Activated T-helper 1 cell treated with anti-CD3 and anti-CD28 coated beads, Interleukin-12 subunit alpha, Interleukin-12 subunit beta, Interleukin-2, Interleukin-4 antibody, amounts not matched to agents 30 ng/mL and 10 ng/mL and 1 ng/mL, durations not matched to agents 14 hours and 24 hours and 36 hours (primary cell): ENCODE measurements at places on chromosomes 16 and 17. TPM values are rescaled to one million over a fixed set of nuclear protein-coding genes. Genes with fewer than 3 reads are reported as not detected.

DNA sequence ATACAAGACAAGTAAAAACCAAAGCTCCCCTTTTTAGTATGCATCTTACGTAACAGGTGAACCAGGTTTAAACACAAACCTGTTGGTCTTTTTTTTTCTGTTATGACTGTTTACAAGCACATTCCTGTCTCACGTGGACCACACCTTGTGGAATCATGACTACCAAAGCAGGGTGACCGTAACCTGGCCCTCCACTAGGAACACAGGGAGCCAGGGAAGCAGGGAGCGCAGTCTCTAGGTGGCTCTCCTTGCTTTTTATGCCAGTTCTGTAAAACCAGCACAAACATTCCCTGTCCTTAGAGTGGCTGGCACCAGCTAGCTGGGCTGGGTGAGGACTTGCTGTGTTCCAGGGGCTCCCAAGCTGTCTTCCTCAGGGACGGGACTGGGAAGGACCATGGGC lies 44.1 kb downstream of the DDX19A start:
- H3K36me3 ChIP-seq: peaks cover 11% of the 10 kb centered on the region
- H3K4me3 ChIP-seq: no peak overlapping the region
- no peak overlapping the region for H3K27ac ChIP-seq
- H3K4me1 ChIP-seq: no peaks in the 10 kb centered on the region

- no peak for DNase-seq
- H3K4me1 ChIP-seq: peaks cover 7% of the 10 kb centered on the region
- peaks cover 37% of the 10 kb centered on the region for H3K27me3 ChIP-seq
- no peak overlapping the region for H3K4me3 ChIP-seq
Measured at GRCh38 chr17:61414936-61415251, 15.3 kb downstream of the TBX2 start.

CCDC144A gene
- total RNA-seq: 2.7 and 3.1 TPM in 2 replicates

GRCh38 chr16:81765111-81765919 lies 13.8 kb upstream of the PLCG2 start:
- no peak overlapping the region for H3K4me3 ChIP-seq
- H3K27me3 ChIP-seq: peaks cover 10% of the 10 kb centered on the region
- H3K4me1 ChIP-seq: peaks cover 6% of the 10 kb centered on the region
- no peaks in the 10 kb centered on the region for H3K36me3 ChIP-seq

SEZ6L2 gene
- 0.16 and 0.32 TPM in 2 replicates for total RNA-seq

DNA sequence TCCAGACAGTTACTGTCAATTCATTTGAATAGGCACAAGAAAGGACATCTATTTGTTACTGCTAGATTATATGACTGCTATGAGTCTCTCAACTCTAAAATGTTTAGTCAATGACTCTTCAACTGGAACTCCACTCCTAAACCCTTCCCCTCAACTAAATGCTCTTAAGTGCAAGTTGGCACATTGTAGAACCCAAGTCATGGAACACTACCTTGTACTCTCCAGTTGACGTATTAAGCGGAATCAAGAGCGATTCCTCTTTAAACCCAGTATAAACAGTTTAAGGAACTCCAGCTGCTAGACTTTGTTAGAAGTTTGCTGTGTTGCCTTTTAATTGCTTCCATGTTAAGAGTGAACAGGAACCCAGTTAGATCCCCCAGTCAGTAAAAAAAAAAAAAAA lies 44.6 kb downstream of the STH start:
- H3K27ac ChIP-seq: peak overlapping the region; percentile 26
- H3K4me3 ChIP-seq: no peak overlapping the region
- H3K4me1 ChIP-seq: peaks cover 30% of the 10 kb centered on the region
- no peak for DNase-seq
- H3K36me3 ChIP-seq: peaks cover 43% of the 10 kb centered on the region

GRCh38 chr16:57592591-57593003 lies 35.8 kb upstream of the ADGRG1 start:
- H3K27ac ChIP-seq: peak overlapping the region; percentile 85
- peak overlapping the region; percentile 63 for H3K4me3 ChIP-seq
- peaks cover 66% of the 10 kb centered on the region for H3K4me1 ChIP-seq
- peaks cover 15% of the 10 kb centered on the region for H3K36me3 ChIP-seq
- peaks cover 2% of the 10 kb centered on the region for H3K27me3 ChIP-seq

HOXB6 gene
- total RNA-seq: 0.71 and 0.99 TPM in 2 replicates

CACNG1 gene
- total RNA-seq: not detected in 2 replicates

DNA sequence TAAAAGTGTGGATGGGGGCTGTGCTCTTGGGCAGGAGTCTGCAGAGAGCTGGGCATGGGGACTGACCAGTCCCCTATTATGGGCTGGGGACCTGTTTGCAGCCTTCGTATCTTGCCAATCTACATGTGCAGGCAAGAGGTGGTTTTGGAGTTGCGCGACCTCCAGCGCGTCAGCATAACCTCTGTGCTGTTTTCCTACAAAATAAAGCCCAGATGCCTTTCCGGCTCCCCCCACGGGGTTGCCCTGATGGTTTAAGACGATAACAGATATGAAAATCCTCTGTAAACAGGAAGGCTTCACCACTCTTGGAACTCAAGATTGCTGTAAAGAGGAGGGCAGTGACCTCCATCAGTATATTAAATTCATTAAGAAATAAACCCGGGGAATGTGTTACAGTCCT lies 16.5 kb upstream of the SPPL2C start:
- H3K4me3 ChIP-seq: no peak overlapping the region
- no peaks in the 10 kb centered on the region for H3K36me3 ChIP-seq

DNA sequence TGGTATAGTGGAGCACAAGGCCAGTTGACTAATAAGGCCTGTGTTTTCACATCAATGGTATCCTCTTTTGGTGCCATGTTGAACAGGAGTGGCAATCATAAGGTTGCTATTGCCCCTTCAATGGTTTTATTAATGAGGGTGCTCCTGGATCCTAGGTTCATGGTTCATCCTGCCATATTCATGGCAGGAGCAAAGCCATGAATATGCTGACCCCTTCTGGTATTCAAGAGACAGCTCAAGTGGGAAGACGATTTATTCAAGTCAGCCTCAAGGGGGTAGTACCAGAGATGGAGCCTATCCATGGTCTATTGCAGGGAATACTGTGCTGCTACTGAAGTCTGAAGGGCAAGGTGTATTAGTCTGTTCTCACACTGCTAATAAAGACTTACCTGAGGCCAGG lies 2.6 kb downstream of the ABCA9 start:
- H3K4me1 ChIP-seq: no peaks in the 10 kb centered on the region
- H3K36me3 ChIP-seq: no peaks in the 10 kb centered on the region
- peaks cover 3% of the 10 kb centered on the region for H3K27me3 ChIP-seq
- no peak overlapping the region for H3K27ac ChIP-seq
- no peak overlapping the region for H3K4me3 ChIP-seq

SLC13A5 gene
- total RNA-seq: not detected in 2 replicates

DNA sequence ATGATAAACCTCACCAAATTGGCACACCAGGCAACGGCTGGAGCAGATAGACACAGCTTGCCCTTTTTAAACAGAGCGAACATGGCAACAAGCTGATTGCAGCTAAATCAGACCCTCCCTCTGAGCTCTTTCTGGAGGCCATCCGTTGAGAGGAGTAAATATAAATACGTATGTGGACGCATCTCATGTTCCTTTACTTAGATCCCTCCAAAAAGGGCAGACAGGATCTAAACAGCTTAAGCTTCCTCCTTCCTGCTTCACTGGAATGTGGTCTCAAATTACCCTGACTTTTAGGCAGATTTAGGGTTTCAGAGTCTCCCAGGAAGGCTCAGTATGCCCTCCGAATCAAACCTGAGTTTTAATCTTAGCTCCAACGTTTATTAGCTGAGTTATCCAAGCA lies 204.7 kb upstream of the GOT2 start:
- H3K4me3 ChIP-seq: no peak overlapping the region
- no peak for DNase-seq
- H3K27me3 ChIP-seq: no peaks in the 10 kb centered on the region
- no peak overlapping the region for H3K27ac ChIP-seq
- H3K36me3 ChIP-seq: no peaks in the 10 kb centered on the region
- H3K4me1 ChIP-seq: no peaks in the 10 kb centered on the region

DNA sequence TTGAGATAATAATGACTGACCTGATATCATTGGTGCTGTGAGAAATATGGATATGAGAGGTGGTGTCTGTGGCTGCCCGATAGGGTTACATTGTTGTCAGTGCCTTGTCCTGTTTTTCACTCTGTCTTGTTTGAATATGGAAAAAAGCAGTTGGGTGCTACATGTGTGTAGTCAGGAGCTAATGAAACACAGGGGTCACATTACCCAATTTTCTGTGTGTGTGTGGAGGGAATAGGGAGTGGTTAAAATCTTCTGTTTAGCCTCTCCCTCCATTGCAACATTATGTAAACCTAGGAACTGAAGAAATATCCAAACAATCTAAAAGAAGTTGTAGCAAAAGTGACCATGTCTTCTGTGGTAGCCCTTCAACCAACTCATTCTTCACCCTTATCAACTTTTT lies 527.7 kb upstream of the SOX9 start:
- no peaks in the 10 kb centered on the region for H3K4me1 ChIP-seq
- H3K27me3 ChIP-seq: no peaks in the 10 kb centered on the region
- no peak for DNase-seq
- no peaks in the 10 kb centered on the region for H3K36me3 ChIP-seq

DNA sequence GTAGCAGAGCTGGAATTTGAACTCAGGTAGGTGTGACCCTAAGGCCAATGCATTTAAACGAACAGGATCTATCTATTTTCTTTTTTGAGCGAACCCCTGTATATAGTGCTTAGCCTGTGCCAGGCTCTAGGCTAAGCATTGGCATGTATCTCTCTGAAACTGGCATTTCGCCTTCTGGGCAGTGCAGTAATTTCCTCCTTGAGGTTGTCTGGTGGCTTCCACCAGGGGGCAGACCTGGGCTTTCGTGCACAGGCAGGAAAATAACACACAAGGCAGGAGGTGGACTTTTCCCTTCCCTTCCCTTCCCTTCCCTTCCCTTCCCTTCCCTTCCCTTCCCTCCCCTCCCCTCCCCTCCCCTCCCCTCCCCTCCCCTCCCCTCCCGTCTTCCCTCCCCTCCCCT lies 34.4 kb upstream of the PRKCB start:
- peaks cover 8% of the 10 kb centered on the region for H3K27me3 ChIP-seq
- H3K4me3 ChIP-seq: no peak overlapping the region
- H3K36me3 ChIP-seq: no peaks in the 10 kb centered on the region
- peak; percentile 59 for DNase-seq
- peaks cover 13% of the 10 kb centered on the region for H3K4me1 ChIP-seq
